ENCODE measurements at places on chromosomes 13 and 19. TPM values are rescaled to one million over a fixed set of nuclear protein-coding genes. Genes with fewer than 3 reads are reported as not detected.

DNA sequence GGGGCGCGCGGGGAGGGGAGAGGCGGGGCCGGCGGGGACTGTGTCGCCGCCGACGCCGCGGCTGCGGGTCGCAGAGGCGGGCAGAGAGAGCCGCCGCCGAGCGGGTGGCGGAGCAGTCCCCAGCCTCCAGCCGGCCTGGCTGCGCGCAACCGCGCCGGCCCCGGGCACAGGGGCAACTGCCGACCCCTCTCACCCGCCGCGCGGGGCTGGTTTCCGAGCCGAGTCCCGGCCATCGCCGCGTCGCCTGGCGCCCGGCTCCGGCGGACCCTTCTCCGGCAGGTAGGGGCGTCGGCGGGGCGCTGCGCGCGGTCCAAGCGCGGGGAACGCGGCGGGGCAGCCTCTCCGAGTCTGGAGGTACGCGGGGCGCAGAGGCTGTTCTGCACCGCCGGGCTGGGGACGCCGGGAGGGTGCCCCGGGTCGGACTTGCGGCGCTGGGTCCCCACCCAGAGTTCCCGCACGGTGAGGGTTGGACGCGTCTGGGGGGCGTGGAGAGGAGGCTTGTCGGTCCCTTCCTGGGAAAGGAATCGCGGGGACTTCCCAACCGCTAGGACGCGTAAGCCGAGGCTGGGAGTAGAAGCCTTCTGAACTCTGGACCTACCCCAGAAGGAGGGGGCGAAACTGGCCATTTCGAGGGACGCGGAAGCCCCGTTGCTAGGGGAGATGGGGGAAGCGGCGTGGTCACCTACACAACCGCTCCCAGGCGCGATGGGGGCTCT lies 133.6 kb upstream of the MYO16 start:
- no peak for DNase-seq

The LIPE gene
- 3.0 TPM for total RNA-seq

DNA sequence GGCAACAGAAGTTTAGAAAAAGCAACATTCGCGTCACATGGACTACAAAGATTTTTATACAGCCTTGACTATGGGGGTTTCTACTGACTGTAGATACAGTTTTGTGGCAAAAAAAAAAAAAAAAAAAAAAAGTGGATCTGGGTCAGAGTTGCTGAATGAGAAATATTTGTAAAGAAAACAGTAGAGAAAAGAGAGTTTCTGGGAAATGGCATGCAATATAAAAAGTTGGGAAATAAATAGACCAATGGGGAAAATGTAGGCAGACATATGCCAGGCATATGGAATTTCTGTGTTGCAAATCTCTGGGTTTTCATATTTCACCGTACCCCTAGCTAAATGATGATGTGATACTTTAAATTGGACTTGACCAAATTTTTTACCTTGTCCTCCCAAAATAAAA lies 315.3 kb downstream of the EFNB2 start:
- DNase-seq = no peak

- DNase-seq = no peak
Observed at GRCh38 chr19:46409191-46409590, 4.2 kb downstream of the CCDC8 start.

The P2RY11 gene
- 0.43 TPM for total RNA-seq

The CRTC1 gene
- 2.3 TPM for total RNA-seq

The ZNF837 gene
- total RNA-seq = 2.9 TPM

DNA sequence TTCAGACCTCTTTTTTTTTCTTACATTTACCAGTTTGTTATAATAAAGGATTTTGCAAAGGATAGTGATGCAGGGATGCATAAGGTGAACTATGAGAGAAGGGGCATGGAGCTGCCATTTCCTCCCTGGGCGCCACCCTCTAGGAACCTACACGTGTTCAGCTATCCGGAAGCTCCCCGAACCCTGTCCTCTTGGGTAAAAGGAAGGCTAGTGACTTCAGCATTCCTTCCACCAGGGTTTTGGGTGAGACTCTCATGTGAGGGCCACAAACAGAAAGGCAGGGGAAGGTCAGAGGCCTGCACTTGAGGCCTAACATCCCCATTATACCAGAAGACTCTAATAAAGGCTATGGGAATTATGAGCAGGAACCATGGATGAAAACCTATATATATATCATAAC lies 57.3 kb downstream of the IFT88 start:
- no peak for DNase-seq

The KLF5 gene
- 15.1 TPM for total RNA-seq

DNA sequence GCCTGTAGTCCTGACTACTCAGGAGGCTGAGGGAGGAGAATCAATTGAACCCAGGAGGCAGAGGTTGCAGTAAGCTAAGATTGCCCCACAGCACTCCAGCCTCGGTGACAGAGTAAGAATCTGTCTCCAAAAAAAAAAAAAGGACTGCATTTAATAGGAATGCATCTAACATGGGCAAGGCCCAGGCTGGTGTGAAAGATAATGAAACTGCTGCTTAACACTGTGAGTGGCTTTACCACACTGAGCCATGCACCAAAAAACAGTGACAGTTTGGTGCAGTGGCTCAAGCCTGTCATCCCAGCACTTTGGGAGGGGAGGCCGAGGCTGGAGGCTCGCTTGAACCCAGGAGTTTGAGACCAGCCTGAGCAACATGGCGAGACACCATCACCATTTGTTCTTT lies 8.6 kb downstream of the GTF2F1 start:
- no peak for DNase-seq

- no peak for DNase-seq
Observed at GRCh38 chr13:92122186-92122853, 723.9 kb downstream of the GPC5 start.

Measured in fibroblast of villous mesenchyme (primary cell).